ENCODE measurements at places on chromosomes 12 and 14.

GRCh38 chr14:33464254-33464962 is 486.5 kb downstream of the EGLN3 start:
- no peak for DNase-seq

GRCh38 chr14:86404425-86404824 is 874.5 kb downstream of the FLRT2 start:
- DNase-seq: no peak

DNA sequence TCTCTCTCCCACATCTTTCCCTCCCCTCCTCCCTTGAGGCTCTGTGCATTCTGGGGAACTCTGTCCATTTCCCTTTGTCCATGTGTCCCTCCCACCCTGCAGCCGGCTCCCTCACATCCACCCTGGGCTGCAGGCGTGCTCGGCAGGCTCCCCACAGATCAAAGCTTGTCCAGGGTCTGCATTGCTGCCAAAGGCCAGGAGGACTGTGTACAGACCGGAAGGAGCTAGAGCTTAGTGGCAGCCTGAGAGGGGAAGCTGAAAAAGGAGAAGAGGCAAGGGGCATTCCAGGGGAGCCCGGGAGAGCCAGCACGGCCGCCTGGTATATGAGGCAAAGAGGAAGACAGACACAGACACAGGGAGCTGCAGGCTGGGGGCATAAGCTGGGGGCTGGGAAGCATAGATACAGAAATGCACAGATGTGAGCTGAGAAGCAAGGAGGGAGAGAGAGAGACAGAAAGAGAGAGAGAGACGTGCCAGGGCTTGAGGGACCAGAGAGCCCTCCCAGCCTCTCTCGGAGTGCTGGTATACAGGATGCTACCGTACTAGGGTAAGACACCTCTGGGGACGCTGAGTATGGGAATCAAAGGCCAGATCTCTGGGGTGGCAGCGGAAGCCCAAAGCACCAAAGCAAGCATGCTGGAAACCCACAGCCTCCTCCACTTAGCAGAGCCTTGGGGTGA is 3.3 kb downstream of the CD4 start:
- peak; percentile 52 for DNase-seq

DNA sequence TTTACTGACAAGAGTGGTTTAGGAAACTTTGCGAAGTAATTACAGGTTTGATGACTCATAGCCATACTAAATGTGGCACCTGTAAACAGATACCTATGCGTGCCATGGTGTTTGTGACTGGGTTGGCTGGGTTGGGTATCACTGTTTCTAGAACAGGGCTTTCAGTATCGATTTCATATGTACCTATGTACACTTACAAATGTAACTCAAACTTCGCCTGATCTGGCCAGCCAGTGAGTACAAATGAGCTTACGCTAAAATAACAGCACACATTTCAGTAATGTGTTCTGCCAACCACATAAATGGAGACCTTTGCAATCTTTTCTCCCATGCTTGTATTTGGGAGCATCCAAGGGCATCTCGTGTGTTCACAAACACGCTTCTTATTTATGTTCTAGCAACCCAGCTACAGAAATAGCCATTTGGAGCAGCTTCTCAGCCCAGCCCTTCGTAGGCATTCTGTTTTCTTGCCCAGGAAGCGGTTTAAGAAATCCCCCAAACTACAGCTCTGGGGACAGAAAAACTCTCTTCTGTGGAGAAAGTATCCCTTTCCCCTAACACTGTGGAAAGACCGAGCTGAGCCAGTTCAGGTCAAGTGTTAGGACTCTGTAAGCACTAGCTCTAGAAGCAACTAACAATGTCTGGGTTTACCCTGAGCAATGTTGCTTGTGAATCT is 42.3 kb upstream of the MDM1 start:
- DNase-seq: peak; percentile 64

DNA sequence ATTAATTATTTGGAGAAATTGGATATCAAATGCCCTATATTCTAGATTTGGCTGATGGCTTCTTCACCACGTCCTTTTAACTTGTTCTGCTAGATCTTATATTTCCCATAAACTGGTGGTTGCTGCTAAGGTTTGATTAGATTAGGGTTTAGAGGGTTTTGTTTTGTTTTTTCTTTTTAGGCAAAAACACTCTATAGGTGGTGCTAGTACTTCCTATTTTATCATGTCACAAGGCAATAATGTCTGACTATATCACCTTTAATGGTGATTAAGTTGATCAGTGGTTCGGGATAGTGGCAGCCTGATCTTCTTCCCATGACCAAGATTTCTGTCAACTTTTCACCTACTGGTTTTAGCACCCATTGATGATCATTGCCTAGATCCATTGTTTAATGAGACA is 455.1 kb downstream of the RAD51B start:
- DNase-seq: no peak

Measured in CD4-positive, alpha-beta T cell treated with Interleukin-10 for 1 hour (primary cell).